Neural progenitor cell (in vitro differentiated cells): ENCODE measurements at places on chromosomes 11 and 22.

DNA sequence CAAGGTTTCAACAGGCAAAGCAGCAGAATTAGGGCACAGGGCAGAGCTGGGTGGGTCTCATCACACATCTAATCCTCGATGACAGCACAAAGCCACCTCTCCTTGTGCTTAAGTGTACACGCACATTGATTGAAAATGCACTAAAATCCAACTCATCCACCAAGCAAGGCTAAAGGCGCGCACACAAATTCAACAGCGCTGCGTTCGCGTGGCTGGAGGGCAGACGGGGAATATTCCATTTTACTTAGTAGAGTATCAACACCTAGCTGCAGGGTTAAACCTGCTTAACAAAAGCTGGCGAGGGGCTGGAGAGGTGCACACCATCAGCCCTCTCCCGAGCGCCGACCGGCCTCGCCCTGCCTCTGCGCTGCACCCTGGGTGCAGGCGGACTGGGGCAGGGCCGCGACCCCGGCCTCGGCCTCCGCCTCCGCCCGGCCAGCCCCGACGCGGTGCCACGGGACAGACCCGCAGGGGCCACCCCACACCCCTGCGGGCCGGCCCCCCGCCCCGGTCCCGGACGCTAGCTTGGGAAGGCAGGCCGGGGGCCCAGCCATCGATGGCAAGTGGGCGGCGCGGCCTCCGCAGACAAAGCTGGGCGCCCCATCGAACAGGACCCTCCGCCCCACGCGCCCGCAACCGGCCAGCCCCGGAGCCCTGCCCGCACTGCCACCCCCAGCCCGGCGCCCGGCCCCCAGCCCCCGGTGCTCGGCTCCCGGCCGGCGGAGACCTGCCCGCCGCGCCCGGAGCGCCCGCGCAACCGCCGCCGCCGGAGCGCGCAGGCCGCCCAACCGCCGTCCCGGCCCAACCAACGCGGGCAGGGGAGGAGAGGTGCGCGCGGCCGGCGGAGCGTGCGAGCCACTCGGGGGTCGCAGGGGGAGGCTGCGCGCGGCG is 929 bp downstream of the PRDM10 start:
- peak; percentile 92 for DNase-seq

GRCh38 chr11:8833568-8834315 is 77.2 kb upstream of the AKIP1 start:
- DNase-seq: no peak

GRCh38 chr22:40289991-40290459 is 56.3 kb upstream of the ADSL start:
- DNase-seq: no peak

GRCh38 chr11:1916132-1916985 is 3.1 kb upstream of the TNNT3 start:
- no peak for DNase-seq

DNA sequence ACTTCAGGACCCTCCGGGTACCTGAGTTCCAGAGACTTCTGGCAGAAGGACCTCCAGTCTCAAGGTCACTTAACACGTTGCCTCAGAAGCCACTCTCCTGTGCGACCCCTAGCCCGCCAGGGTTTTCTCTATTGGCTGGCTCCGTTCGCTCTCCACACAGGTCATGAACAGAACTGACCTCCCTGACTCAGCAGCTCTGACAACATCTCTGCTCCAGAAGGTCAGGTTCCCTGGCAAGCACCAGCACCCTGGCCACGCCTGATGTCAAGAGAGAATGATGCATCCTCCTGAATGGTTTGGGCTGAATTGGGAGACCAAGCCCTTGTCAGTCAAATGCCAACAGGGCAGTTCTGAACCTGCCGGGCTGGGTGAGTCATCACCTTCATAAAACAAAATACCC is 84.3 kb upstream of the TMEM45B start:
- DNase-seq: no peak

DNA sequence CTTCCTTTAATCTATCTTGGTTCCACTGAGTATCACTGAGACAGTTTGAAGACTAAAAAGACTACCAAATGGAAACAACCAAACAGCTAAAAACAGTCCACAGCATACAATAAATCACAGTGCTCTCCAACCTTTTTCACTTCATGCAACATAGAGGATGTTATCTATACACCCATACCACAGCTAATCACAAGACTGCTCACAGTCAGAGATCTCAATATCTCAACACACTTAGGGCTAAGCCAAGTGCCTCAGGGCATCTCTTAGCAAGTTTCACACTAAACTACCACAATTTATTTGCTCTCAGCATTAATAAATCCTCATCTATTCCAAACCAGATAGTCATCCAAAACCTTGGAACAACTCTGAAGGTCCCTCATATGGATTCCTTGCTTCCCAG is 129.4 kb downstream of the SBF2 start:
- DNase-seq: no peak
